ENCODE measurements at places on chromosomes 1 and 21.

DNA sequence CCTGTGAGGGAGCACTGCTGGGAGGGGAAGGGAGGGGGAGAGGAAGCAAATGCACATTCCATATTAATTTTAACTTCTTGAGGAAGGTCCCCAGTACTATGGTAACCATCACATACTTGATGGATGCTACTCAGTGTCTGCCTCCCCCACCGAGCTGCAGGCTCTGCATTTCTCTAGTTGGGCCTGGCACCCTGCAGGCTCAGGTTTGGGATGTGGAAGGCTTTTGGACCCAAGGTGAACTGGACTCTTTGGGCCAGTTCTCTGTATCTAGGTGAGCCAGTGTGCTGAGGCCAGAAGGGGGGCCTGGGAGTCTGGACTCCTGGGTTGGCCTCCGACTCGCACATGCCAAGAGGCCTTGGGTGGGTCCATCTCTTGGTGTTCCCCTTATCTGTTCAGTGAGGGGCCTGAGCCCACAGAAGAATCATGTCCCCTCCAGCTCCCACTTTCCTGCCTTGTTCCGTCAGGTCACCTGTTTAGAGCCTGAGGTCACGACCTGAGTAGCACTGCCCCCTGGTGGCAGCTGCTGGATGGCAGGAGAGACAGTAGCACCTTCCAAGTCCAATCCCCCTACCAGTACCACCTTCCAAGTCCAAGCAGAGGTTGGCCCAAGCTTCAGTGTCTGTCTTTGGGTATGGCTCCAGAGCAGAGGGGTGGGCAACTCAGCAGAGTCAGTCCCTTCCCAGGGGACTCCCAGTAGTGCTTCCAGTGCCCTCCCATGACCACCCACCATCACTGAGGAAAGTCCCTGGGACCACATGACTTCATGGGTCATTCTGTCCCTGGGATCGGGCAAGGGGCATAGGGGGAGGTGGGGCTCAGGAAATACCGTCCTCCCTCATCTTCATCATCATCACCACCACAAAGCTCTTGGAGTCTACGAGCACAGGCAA is 241.8 kb downstream of the TRABD2B start:
- DNase-seq, result peak; percentile 55

GRCh38 chr1:11211925-11212587 is 22.9 kb downstream of the ANGPTL7 start:
- no peak for DNase-seq

- no peak for DNase-seq
Measured at GRCh38 chr1:91829293-91830153, 56.4 kb downstream of the TGFBR3 start.

DNA sequence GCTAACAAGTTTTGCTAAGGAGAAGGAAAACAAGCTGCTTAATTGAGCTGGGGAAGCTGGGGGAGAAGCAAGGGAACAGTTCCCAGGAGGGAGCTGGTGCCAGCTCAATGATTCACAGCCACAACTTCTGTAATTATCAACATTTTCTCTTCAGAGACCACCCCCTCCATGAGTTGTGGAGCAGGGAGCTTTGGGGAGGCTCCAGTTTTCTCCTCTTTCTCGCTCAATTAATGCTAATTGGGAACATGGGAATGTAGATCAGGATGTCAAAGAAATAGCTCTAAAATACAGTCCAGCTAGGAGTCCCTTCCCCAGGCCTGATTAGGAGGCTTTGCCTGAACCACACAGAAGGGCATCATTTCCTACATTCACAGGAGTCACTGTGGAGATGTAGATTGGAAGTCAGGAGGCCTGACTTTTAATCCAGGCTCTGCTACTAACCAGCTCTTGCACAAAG is 12.1 kb upstream of the MNDA start:
- no peak for DNase-seq

DNA sequence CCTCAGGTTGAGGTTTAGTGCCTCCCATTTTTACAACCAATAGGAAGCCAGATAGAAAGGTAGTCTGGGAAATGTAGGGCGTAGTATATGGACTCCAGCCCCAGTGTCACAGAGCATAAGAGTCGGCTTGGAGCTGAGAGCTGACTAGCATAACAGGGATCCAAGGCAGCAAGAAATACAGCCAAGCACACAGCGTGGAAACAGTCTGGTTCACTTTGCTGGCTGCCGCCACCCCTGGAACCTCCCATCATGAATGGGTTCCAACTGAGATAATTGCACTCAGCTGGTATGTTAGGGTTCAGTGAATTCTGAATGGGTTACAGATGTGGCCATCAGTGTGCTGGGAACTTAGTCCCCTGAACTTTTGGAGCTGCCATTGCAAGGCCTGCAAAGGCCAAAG is 76.7 kb upstream of the GPR88 start:
- no peak for DNase-seq

- DNase-seq, result no peak
Measured at GRCh38 chr1:209899948-209900347, 38.1 kb upstream of the SYT14 start.

DNA sequence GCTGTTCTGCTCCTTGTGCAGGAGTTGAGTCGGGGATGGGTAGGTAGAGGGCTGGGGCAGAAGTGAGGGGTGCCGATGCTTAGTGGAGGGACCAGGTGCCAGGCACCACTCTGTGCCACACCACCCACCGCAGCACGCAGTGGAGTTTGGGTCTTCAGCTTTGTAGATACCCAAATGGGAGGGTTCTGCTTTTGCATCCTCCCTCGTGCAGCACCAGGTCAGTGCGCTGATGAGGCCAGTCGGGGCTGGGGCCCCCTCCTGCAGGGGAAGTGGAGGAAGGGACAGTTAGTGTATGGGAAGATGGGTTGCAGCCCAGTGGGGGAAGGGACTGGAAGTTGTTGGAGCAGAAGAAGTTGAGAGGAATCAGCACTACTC is 244.0 kb downstream of the RHOU start:
- DNase-seq, result no peak

- DNase-seq, result no peak
Measured at GRCh38 chr1:189496768-189497167, 980.9 kb downstream of the BRINP3 start.

DNA sequence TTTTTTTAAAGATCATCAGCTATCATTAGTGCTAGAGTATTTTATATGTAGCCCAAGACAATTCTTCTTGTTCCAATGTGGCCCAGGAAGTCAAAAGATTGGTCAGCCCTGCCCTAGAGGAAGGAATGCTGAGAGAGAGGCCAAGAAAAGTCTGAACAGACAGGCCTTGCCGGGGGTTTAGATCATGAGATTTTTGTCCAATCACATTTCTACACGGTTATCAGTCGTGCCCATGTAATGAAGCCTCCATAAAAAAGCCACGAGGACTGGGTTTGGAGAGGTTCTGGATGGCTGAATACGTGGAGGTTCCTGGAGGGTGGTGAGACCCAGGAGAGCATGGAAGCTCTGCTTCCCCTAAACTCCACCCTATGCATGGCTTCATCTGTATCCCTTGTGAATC is 24.3 kb upstream of the ENO1 start:
- DNase-seq, result no peak

- DNase-seq, result no peak
Measured at GRCh38 chr1:160125746-160126145, 10.2 kb downstream of the ATP1A2 start.

DNA sequence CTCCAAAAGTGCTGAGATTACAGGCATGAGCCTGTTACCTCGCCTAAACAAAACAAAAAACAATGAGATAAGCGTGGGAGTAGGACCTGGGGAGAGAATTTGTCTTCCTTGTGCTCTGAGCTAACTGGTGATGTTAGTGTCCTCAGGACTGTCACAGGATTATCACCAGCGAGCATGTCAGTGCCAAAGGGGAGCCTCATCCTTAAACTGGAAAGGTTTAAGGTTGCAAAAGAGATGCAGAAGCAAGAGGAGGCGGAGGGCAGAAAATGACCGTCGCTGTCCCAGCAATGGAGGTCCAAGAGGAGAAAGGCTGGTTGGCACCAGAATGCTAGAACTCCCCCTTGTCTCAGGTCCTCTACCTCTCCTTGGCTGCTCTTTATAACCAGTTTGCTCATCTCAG is 3.9 kb downstream of the SYPL2 start:
- no peak for DNase-seq

GRCh38 chr1:236421022-236421421 is 26.9 kb downstream of the EDARADD start:
- no peak for DNase-seq
